Amniotic stem cell (primary cell): ENCODE measurements at places on chromosomes 4 and X.

DNA sequence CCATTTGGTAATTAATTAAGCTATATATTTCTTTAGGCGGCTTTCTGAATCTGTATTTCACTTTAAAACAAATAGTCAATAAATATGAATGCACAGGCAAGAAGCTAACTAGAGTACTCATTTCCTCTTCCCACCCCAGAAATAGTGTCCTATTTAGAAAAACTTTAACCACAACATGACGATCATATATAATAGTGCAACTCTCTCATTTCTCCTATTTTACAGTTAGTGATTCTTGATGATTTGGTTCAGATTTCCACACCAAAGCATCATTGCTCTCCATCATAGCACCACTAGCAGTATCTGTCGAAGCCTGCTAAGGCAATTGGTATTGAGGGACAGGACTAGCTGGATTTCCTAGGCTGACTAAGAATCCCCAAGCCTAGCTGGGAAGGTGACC is 184.0 kb upstream of the GALNTL6 start:
- DNase-seq, result no peak

GRCh38 chrX:143429131-143429530 is 88.1 kb downstream of the SPANXN3 start:
- no peak for DNase-seq

DNA sequence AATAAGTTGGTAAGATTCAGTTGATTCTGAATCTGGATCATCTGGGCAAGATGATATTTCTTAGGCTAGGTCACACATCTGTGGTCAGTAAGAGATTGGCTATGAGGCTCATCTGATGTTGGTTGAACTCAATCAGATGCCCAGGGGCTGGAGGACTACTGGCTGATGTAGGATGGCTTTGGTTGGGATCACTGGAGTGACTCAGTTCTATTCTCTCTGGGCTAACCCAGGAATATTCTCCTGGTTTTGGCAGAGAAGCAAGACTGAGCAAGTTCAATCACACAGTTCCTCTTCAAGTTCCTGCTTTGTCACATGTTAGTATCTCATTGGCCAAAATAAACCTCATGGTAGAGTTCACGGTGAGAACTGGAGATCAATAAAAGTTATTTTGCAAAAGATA is 902.3 kb upstream of the SLIT2 start:
- no peak for DNase-seq

GRCh38 chr4:74037076-74037955 is 1.2 kb downstream of the CXCL3 start:
- DNase-seq, result no peak

DNA sequence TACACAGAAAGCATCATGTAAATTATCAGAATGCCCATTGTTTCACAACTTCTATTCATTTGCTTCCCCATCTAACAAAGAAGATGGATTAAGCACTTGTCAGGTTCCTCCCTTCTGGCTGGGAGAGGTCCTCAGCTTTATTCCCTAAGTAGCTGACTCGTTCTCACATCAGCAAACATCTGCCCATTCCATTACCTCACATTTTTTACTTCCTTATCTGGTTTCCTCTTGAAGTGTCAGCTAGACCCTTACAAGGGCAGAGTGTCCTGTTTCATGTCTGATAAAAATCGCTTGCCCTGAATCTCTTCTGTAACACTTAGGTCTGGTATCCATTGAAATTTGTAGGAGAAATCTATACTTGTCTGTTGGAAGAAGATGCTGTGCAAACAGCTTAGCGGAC is 34.7 kb downstream of the TMPRSS11A start:
- DNase-seq, result no peak

DNA sequence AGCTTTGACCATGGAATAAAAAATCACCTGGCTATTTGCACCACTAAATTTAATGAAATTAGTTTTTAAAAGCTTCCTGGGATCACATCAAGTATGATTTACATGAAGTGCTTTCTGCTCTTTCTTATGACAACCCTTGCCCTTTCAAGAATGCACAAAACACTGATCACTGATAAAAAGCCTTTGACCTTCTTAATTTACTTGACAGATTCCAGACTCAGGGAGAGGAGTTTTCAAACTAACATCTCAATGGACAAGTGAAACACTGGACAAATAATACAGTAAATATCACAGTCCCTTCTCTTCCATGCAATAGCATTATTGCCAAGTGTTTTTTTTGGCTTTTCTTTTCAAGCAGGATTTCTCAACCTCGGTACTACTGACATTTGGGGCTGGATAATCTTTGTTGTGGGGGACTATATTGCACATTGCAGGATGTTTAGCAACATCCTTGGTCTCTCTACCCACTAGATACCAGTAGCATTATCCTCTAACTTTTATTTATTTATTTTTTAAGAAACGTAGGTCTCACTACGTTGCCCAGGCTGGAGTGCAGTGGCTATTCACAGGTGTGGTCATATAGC is 86.3 kb downstream of the ZNF827 start:
- DNase-seq, result no peak

DNA sequence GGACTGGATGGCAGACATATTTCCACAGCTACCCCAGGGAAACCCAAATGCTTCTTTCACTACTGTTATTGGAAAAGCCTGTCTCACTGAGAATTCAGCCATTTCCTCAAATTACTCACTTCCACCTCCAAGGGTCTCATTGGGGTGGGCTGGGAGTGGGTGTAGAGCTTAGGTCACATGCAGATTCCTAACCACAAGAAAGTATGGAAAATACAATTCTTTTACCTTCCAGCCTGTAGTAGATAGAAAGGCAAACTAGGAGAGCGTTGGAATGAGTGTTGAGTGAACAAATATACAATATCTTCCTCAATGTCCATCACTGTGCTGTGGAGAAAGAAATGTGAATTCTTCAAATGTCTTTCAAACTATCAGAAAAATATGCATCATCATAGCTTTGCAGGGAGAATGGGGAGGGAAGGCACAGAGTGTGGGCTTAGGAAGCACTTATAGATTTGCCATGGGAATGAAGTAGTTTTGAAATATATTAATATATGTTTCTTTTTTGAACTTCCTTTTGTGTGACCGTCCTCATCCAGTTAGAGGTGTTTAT is 245.3 kb upstream of the JADE1 start:
- no peak for DNase-seq

DNA sequence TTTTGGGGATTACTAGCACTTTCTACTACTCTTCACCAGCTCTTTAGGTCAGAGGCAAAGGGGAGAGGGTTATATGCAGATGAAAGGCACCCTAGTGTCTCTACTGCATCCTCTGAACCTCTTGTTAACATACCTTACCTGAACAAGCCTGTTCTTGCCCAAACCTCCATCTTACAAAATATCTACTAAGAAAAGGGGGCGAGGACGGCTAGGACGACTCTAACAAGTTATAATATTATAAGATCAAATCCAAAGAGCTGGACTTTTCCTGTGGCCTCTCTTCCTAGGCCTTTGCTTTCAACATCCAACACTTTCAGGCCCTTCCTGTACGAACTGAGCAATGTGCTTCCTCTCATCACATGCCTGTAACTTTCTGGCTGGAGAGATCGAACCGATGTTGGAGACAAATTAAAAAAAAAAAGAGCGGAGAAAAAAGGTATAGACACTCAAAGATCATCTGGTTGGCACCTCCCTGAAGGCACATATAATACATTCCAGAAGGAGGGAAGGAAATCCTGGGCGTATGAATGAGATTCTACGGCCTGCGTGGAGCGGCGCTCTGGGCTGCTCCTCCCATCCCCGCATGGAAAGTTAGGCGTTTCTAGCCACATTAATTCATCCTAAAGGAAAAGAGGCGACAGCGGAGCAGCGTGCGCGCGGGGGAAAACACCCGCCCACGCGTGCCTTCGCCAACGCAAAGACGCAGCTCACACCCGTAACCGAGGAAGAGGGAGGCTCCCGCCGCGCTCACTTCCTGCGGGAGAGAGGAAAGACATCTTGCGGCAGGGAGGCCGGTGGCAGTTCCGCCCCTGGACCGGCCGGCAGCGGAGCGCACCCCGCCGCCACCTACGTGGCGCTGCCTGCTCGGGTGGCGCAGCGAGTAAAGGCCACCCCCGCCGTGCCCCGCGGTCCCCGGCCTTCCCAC is 808 bp downstream of the PRDM5 start:
- DNase-seq, result peak; percentile 36

GRCh38 chr4:37440501-37440900 is 196.0 kb downstream of the NWD2 start:
- DNase-seq, result no peak

- DNase-seq, result no peak
Measured at GRCh38 chr4:139368998-139369397, 66.7 kb upstream of the NDUFC1 start.

DNA sequence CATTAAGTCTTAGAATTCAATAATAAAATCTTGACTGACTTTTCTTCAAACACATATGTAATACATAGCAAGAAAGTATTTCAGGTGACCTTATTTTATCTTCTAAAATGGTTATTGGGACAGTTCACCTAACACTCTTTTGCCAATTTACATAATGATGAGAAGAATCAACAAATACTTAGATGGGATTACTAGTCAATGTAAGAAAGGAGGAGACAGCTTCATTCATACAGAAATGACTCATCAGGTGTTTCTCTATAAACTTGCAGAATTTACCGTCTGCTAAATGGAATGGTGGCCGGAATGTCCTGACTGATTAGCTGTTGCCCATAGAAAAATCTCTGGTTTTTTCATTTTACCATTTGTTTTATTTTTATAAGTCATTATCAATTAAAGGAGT is 115.0 kb upstream of the ETNPPL start:
- no peak for DNase-seq

GRCh38 chr4:145552181-145552822 is 66.9 kb upstream of the MMAA start:
- DNase-seq, result no peak

- DNase-seq, result no peak
Measured at GRCh38 chr4:124974152-124974551, 261.6 kb upstream of the ANKRD50 start.

DNA sequence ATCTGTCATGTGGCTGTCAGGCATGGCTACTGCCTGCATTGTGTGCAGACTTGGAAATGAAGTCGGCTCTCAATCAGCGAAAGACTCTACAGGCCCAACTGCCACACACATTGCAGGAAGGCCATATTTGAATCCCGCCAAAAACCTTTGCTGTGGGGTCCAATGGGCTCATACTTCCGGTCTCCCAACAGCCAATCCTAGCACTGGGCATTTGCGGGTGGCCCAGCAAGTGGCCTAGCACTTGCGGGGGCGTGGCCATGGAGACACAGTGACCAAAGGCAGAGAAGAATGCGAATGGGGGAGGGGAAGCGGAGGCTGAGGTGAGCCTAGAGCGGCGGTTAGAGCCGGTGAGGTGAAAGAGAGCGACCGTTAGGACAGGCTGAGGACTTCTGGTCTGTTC is at the start of gene OTUD6A:
OTUD6A (plus strand) TSS at position 382 of the 400 bp plus-strand sequence. CDS start 68 bp downstream, outside the sequence.
- no peak for DNase-seq

DNA sequence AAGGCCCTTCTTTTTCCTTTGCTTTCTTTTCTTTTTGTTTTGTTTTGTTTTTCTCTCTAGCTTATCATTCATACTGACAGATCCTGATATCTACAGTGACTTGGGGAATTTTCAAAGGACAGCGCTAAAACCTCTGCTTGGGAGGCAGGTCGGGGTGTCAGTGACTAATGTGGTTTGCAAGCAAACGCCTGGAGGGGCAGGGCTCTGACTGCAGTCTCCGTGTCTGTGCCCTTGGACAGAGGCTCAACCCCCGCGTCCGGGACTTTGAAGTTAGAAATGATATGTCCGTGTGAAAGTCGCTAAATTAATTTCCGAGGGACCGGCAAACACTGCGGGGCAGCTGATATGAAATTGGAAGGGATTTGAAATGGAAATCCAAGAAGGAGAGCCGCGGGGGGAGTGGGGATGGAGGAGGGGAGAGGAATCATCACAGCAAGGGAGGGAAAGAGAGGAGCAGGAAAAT is 312.4 kb downstream of the DHRSX start:
- DNase-seq, result no peak

GRCh38 chr4:141074098-141074878 is 59.0 kb downstream of the RNF150 start:
- DNase-seq, result no peak

- DNase-seq, result no peak
Measured at GRCh38 chr4:78483811-78484210, 67.8 kb upstream of the ANXA3 start.

GRCh38 chrX:130419263-130419662 is 17.5 kb downstream of the RBMX2 start:
- no peak for DNase-seq

DNA sequence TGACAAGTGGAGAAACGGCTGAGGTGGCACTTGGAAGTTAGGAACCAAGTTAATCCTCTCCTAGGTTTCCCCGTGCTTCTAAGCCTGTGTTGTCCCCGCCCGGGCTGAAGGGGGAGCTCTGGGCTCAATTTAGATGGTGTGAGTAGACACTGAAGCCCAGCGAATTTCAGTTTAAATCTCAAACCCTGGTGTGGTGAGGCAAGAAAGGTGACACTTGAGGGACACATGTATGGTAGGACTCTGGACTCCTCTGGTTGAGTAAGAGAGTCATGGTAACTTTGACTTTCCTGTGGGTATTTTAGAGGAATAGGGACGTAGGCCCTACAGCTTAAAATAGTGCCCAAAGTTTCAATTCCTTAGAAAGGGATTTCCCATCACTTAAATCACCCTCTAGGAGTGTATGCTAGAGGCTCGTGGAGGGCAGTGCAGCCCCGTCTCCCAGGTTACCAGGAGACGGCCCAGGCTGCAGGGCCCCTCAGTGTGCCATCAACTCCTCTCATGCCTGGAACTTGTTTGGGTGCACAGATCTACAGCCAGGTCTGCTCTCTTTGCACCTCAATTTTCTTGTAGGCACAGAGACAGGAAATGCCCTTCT is 24.0 kb downstream of the HAND2 start:
- DNase-seq, result peak; percentile 25

DNA sequence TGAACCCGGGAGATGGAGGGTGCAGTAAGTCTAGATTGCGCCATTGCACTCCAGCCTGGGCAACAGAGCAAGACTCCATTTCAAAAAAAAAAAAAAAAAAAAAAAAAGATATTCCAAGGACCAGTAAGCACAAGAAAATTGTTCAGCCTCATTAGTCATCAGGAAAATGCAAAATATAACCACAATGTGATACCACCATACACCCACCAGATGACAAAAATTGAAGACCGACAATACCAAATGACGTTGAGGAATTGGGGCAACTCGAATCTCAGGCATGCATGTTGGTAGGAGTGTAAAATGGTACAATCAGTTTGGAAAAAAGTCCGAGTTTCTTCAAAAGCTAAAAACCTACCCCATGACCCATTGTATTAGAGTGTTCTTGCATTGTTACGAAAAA is 130.2 kb upstream of the FAM9B start:
- no peak for DNase-seq

DNA sequence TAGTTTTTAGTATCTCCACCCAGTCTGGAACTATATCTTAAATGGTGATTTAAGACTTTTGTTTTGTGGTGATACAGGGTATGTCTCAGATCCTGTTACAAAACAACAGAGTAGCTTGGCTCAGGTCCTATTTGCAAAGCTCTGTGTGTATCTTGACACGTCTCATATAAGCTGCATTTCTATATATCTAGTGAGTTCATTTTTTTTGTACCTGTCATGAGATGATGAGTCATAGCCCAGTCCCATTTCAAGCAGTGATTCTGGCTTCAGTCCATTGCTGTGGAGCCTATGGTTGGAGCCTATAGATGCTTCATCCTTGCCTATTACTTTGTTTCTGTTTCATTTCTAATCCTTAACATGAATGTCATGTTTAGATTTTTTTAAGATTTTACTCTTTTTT is 23.0 kb downstream of the GRXCR1 start:
- no peak for DNase-seq
